Lower leg skin (tissue), 4 donors: ENCODE measurements at places on chromosomes 12 and 14. TPM values are rescaled to one million over a fixed set of nuclear protein-coding genes. Genes with fewer than 3 reads are reported as not detected.

- DNase-seq, result no peak
Observed at GRCh38 chr12:112792301-112792700, 753 bp downstream of the RPH3A start.

GRCh38 chr14:54890788-54891187 is 11.8 kb downstream of the GCH1 start:
- no peak for DNase-seq

GRCh38 chr12:114746297-114747011 is 62.5 kb upstream of the TBX3 start:
- DNase-seq, result no peak

GRCh38 chr12:13435235-13435933 is 238.9 kb downstream of the EMP1 start:
- DNase-seq, result no peak

GRCh38 chr12:87967871-87968270 is 61.3 kb downstream of the C12orf50 start:
- no peak for DNase-seq

DNA sequence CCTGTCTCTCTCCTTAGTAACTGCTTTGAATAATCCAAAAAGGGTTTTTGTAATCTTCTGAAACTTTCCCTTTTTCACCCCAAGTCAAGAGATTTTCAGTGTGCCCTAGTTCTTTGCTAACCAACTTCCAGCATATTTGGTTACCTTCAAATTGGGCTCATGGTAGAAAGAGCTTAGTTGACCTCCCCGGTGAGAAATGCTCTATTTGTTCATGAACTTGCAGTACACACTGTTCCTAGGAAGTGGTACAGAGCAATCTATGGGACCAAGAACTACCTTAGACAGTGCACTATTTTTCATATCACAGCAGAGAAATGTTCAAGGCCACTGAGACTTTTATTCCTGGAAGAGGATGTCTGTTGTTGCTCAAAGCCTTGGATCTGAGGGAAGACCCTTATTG is 1.7 kb downstream of the USP5 start:
- no peak for DNase-seq

DNA sequence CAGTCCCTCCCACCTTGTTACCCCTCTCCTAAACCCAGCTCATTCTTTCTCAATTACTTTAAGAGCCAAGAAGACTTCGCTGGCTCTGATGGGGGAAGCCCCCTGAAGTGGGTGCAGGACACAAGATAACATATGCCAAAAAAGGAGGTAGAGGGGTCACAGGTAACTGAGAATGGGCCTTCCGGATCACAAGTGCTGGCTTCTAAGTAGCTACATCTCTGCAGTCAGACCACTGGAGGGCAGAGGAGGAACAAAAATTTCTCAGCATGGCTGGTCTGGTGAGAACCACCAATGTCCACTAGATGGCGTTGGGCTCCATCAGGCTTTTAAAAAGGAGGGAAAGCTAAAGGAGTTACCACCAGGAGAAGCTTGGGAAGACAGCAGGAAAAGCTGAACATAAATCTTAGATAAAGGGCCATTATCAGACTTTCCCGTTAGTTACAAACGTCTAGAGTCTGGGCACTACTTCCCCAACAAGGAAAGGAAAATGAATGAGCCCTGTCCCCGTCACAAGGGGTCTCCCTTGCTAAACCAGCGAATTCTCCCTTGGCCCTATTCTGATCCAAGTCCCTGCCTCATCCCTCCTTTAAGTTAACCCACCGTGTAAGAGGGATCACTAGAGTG is 11.6 kb upstream of the CDH24 start:
- DNase-seq, result peak; percentile 93

DNA sequence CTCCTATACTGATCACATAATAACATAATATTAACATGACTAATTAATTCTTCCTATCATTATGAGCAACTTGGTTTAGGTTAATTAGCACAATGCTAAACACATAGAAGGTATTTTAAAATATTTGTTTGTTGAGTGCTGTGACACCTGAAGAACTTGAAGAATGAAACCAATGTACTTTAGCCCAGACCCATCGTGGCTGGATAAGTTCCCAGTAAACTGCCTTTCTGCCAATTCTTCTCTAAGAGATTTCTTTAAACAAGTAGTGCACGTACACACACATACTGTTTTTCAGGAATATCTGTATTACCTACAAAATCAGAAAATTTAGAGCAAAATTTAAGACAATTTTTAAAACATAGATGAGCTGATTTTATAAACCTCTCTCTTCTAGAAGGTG is 207.4 kb upstream of the SSTR1 start:
- no peak for DNase-seq

PIANP gene
- total RNA-seq, result not detected

WBP11 gene
- 22.0 TPM for total RNA-seq

DCN gene
- 1,618 TPM for total RNA-seq
